ENCODE measurements at places on chromosomes 13 and 19.
A peak's percentile ranks its signal among the peaks of the same experiment; 100 is the strongest.

- DNase-seq: no peak
Observed at GRCh38 chr13:50200569-50200968, 185.3 kb downstream of the KCNRG start.

GRCh38 chr13:66914155-66914554 lies 316.0 kb downstream of the PCDH9 start:
- no peak for DNase-seq

DNA sequence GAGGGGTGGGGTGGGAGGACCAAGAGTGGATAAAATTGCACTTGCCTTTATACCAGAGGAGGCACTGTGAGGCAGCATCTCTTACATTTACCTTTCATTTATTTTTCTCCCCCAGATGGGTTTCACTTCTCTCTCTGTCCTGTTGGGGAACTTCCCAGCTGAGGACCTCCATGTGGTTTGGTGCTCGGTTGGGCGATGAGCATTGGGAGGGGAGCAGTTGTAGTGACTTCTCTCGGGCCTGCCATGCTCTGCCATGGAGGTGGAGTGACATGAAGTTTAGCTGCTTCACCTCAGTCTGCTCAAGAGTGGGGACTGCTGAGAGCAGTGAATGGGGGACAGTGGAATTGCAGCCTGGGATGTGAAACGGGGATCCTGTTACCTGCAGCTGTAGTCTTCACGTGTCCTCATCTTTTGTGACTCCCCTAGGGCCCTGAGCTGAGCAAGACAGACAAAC lies 23.1 kb upstream of the CXCL17 start:
- no peak for DNase-seq

DNA sequence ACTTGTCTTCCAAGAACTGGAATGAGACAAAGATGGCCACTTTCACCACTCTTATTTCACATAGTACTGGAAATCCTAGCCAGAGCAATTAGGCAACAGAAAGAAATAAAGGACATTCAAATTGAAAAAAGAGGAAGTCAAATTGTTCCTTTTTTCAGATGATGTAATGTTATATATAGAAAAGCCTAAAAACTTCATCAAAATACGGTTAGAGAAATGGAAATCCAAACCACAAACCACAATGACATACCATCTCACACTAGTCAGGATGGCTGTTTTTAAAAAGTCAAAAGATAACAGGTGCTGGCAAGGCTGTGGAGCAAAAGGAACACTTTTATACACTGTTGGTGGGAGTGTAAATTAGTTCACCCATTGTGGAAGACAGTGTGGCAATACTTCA lies 113.3 kb upstream of the SPRY2 start:
- no peak for DNase-seq

DNA sequence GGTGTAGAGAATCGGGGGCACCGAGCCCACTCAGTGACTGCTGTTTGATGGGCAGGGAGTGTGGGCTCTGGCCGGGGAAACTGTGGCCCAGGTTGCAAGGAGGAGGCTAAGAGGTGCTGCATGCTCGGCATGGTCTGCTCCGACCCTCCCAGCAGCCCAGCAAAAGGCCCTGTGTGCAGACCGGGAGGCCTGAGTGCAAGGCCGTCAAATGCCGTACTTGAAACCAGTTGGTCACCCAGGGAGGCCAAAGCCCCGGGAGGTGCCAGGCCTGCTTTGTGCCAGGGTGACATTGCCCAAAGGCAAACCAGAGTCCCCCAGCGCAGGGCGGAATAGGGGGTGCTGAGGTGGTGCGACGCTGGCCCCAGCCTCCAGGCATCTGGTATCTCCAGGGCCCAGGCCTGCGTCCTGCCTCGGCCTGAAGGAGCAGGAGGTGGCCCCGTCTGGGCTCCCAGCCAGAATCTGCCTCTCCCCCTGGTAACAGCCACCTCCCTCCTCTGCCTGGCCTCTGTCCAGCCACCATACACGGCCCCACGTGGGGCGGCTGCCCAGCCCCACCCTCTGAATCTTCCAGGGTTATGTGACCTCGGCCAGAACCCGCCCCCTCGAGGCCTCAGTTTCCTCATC lies 4.0 kb downstream of the PIK3R2 start:
- DNase-seq: no peak

- DNase-seq: no peak
Observed at GRCh38 chr13:38415233-38415632, 65.6 kb downstream of the UFM1 start.

GRCh38 chr19:51926426-51926783 lies 867 bp upstream of the ZNF613 start:
- no peak for DNase-seq

DNA sequence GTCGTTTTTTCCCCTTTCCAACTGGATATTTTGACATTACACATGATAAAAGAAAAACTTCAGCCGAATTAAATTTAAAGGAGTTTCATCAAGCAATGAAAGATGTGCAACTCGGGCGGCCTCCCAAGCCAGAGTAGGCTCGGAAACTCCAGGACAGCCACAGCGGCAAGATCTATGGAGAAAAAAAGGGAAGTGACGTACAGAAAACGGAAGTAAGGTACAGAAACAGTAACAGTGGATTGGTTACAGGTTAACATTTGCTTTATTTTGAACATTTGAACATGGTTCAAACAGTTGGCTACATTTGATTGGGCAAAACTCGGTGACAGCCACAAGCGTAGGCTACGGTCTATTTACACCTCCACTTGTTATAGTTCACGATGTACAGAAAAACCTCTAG lies 30.5 kb upstream of the FAM124A start:
- DNase-seq: no peak

DNA sequence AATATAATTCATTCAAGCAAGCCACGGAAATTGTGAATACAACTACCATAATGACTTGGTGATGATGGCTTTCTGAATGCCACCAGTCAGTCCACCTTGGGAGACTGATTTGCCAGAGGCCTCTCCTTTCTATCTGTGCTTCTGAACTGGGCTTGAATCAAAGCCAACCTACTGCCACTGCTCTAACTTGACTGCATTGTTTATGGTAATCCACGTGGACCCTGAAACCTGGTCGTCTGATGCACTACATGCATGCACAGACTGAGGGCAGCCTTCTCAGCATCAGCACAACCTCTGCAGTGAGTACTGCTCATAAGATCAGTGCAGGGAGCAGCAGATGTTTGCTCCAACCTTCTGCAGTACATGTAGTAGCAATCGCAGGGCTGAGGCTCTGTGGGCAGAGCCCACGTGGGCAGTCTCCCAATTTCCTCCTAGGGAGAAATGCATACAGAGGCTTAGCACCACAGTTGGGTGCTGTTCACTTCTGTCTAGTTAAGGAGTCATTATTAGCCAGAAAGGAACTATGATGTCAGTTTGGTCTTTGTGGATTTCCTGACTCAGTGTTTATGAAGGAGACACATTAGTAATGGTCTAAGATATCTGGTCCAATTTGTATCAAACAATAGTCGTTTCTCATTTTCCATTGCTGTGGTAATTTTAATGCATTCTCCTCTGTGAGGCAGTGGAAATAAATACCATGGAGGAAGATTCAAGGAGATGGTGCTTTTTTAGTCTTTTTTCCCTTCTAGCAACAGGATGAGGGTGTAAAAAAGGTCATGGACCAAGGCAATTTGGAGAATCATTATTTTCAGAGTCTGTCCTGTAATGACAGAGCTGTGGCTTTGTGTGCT lies 82.5 kb downstream of the AKAP11 start:
- peak; percentile 14 for DNase-seq

- no peak for DNase-seq
Observed at GRCh38 chr19:3363841-3364500, 2.4 kb upstream of the NFIC start.

DNA sequence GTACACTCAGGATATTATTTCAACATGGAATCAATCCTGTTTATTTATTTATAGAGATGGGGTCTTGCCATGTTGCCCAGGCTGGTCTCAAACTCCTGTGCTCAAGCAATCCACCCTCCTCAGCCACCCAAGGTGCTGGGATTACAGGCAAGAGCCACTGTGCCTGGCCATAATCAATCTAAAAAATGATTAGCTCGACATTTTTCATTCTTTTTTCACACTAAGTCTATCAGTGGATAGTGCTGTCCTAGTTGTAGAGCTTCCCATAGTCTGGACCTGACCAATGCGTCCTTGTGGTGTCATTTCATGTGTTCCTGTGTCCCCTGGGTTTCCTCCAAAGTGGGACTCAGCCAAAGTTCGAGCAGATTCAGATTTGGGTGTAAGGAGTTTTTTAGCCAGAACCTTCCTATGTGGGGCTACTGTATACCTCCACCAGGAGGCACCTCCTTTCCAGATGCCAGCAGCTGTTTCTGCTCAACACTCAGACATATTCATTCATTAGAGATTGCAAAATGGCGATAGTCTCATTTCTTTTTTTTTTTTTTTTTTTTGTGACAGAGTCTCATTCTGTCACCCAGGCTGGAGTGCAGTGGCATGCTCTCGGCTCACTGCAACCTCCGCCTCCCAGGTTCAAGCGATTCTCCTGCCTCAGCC lies 61.1 kb downstream of the MAP4K1 start:
- DNase-seq: no peak

GRCh38 chr13:42575938-42576337 lies 2.0 kb downstream of the TNFSF11 start:
- DNase-seq: no peak

- DNase-seq: no peak
Observed at GRCh38 chr13:33710924-33711323, 107.0 kb upstream of the RFC3 start.

DNA sequence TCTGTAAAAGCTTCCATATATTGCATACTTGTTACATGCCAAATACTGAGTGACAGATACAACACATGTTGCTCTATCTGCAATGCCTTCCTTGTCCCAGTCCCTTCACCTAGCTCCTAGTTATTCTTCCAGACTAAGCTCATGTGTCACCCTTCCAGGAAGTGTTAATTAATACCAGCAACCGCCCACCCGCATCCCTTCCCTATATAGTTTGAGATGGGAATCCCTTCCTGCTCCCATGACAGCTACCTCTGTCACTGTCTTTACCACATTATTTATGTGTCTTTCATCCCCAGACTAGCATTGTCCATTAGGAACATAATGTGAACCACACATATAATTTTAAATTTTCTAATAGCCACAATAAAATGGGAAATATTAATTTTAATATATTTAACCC lies 49.5 kb upstream of the FRY start:
- DNase-seq: no peak

- no peak for DNase-seq
Observed at GRCh38 chr19:38714354-38714778, 29.9 kb downstream of the CAPN12 start.

DNA sequence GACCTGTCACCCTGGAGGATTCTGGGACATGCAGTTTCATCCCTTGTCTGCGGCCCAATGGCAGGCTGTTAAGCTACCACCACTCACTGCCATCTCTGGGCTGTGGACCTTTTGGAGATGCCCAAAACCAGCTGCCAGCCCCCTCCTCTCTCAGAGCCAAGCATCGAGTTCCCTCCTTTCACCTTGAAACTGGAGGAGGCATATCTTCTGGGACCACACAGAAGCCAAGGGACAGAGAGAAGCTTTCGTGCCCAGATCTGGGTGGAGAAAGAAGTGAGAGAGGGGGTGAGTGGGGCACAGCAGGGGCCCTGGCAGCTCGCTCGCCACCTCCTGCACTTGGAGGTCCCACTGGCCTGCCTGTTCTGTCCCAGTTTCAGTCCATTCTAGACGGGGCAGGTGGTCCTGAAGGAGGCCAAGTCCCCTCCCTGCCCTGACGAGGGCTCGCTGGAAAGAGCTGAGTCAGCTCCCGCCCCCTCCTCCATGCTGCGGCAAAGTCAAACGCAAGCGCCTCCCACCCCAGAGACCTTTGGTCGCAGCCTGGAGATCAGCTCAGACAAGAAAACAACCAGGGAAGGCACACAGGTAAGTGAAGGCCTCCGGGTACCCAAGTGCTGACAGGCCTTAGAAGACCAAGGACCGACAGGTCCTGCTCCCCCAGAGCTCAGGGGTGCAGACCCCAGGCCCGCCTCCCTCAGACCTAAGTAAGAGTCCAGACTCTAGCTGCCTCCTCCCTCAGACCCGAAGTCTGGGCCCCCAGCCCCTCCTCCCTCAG lies 3.8 kb downstream of the BCAT2 start:
- DNase-seq: no peak

DNA sequence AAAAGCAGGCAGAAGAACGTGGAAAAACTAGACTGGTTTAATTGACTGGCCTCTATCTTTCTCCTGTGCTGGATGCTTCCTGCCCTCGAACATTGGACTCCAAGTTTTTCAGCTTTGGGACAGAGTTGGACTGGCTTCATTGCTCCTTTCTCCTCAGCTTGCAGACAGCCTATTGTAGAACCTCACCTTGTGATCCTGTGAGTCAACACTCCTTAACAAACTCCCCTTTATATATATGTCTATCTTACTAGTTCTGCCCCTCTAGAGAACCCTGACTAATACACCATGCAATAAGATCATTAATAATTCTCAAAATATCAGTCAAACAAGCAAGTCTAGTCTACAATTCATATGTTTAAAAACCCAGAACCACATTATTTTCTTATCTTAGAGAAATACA lies 662.4 kb downstream of the TBC1D4 start:
- no peak for DNase-seq

DNA sequence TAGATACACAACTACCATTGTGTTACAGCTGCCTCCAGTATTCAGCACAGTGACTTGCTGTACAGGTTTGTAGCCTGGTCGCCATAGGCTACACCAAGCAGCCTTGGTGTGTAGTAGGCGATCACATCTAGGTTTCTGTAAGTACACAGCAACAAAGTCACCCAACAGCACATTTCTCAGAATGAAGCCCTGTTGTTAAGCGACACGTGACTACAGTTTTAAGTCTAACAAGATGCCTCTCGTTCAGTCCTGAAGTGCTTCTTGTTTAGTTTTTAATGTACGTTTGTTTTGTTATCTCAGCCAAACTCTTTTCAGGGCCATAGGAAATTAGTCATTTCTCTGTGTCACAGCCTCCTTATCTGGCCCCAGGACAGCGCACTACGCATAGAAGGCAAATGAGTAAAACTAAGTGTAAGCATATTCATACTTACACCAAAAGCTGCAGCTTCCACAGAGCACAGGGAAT lies 50.0 kb upstream of the GPR183 start:
- no peak for DNase-seq

DNA sequence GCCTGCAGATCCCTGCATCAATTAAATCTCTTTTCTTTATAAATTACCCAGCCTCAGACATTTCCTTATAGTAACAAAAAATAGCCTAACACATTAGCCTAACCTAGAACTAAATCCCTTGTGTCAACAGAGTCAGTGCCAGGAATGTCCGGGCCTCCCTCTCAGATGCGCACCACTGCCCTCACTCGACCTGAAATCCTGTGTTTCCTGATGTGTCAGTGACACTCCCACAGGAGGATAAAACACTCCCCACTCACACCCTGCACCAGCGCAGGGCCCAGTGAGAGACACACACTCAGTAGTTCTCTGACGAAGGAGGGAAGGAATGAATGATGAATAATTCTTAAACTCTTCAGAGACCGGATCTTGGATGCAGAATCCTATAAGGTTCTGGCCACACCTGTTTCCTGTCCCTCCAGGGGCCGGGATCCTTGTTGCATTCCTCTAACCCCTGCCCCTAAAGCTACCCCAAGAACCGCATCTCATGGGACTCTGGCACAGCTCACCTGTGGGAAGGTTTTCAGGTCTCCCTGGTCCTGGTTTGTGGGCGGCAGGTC lies 3.1 kb downstream of the CEACAM3 start:
- no peak for DNase-seq

GRCh38 chr19:46840498-46840942 lies 10.1 kb downstream of the AP2S1 start:
- no peak for DNase-seq

Measured in stimulated activated CD4-positive, alpha-beta T cell treated with anti-CD3 and anti-CD28 coated beads, Interleukin-1b, Interleukin-23, amount 100 ng/mL, for 24 hours (primary cell).